Right kidney (tissue), 9 donors: ENCODE measurements at places on chromosomes 1 and 21.

DNA sequence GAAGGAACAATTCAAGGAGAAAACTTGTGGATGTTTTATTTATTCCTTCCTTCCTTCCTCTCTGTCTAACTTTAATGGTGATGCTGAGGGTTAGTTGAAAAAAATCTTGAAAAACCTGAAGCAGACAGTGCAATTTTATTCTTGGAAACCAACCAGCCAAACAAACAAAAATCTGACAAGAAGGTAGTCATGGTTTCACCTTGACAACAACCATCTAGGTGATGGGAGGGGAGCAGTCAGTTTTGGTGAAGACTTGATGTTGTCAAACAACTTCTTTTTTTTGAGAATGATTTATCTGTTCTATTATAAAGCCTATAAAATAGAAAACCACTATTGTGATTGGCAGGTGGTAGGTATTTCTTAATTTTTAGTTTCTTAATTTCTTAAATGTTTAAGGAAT, 92.4 kb upstream of the GPR88 start:
- DNase-seq: no peak

GRCh38 chr21:29074783-29075182, 1.3 kb upstream of the CCT8 start:
- DNase-seq: no peak

DNA sequence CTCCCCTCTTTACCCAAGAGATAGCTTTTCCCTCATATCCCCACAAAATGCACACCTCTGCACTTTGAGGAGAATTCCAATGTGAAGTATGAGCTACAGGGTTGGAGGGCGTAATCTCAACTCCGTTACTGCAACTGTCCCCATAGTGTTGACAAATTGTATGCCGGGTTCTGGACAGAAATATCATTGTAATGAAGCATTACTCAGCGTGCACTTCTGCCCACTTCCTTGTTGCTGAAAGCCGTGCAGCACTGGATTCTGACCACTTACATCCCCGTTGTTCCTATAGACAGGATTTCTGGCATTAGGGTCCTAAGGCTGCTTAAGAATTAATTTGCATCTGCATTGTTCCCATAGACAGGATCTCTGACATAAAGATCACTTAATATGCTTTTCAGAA, 205.6 kb downstream of the RHOU start:
- no peak for DNase-seq

DNA sequence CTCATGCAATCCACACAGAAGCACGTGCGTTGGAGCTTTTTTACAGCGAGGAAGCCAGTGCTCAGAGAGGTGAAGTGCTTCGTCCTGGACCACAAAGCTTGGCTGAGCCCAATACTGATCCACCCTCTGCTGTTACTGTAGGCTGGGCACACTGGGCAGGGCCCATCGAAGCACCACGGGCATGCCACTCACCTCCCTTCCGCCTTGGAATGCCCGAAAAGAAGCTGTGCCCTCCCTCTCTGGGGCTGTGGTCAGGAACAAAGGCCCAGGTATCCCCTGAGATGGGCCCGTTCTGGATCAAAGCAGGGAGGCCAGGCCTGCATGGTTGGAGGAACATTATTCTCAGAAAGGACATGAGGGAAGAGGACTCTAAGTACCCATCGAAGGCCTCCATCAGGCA, 206.7 kb upstream of the C1orf174 start:
- DNase-seq: no peak

DNA sequence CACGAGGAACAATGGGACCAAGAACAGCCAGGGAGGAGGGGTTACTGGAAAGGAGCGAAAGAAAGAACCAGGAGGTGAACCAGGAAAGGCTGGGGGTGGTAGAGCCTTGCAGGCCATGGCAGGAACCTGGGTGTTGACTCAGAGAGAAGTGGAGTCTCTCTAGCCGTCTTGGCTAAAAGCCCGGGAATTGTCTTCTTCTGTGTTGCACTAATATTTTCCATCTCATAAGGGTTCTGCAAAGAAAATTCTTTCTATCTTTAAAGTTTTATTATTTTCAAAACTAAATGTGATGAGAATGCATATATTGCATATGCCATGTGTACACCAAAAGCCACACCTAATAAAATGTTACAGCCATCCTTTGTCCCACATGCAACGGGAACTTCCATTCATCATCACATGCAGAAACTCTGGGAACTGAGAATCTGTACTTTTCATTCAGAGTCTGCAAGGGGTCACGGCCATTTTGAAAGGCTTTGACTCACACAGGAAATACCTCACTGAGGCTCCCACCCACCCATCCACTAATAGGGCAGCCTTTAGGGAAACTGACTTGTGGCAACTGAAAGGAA, 38.0 kb downstream of the ERG start:
- no peak for DNase-seq

GRCh38 chr1:59290193-59290949, 6.5 kb upstream of the FGGY start:
- DNase-seq: no peak

- DNase-seq: no peak
Observed at GRCh38 chr1:21331752-21332478, 41.7 kb upstream of the ECE1 start.

GRCh38 chr1:69483246-69483645, 84.5 kb upstream of the LRRC7 start:
- DNase-seq: no peak

DNA sequence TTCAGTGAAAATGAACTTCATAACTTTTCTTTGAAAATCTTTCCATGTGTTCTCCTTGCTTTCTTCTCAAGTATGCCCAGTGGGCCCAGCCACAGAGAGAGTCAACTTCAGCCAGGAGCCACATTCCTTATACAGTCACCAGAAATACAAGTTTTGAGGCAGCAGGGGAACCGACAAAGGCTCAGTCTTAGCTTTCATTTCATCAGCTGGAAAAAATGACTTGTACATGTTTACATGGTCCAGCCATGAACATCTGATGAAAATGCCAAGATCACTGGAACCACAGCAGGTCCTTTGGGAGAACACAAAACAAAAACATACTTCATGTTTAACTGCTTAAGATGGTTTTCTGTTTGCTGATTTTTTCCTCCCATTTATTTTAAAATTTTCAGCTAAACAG, 72.5 kb downstream of the SYDE2 start:
- no peak for DNase-seq

DNA sequence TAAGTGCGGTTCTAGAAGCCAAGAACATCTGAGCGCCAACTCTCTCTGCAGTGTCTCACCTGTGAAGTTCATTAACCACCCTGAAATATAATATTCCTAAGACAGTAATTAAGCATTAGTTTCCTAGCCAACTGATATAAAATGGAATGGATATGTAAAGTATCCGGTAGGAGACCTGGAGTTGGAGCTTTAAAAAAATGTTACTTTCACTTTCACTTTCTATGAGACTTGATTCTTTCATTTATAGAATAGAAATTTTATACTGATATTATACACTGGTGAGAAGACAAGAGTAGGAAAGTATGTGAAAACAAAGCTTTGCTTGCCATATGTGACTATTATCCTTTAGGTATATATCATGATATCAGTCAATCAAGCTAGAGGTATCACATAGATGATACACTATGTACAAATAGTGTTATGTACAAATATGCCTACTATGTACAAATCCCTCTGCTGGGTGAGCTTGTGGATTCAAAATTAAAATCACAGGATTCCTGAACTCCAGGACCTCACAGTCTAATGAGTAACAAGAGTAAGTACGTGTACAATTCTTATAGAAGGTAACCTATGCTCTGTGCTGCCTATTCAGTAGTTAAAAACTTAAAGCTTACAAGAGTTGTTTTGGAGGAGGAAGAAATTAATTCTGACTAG, 934.2 kb downstream of the TTLL7 start:
- DNase-seq: no peak

DNA sequence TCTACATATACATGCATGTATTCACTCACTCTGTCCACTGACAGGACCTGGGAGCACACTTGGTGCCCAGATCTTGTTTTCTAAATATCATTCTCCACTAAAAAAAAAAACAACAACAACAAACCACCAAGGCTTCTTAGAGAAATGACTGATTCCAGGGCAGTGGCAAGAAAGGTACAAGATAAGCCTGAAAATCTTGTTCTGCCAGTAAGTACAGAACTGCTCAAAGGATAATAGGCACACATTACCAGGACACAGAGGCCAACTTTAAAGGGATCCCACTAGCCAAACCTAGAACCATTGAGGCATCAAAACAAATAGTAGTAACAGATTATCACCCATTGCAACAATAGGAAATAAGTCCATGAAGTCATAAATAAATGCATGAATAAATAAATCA, 10.7 kb downstream of the HSD11B1 start:
- DNase-seq: no peak

- DNase-seq: no peak
Observed at GRCh38 chr1:31749785-31750735, 14.1 kb downstream of the ADGRB2 start.

GRCh38 chr1:183543619-183544204, 46.5 kb downstream of the NCF2 start:
- no peak for DNase-seq

- DNase-seq: no peak
Observed at GRCh38 chr1:219792337-219793021, 135.9 kb downstream of the SLC30A10 start.

GRCh38 chr1:209484429-209484828, 99.1 kb upstream of the CAMK1G start:
- no peak for DNase-seq

- peak; percentile 44 for DNase-seq
Observed at GRCh38 chr1:41488040-41488951, 3.8 kb upstream of the EDN2 start.

- DNase-seq: no peak
Observed at GRCh38 chr21:27799861-27800260, 833.0 kb upstream of the ADAMTS5 start.

DNA sequence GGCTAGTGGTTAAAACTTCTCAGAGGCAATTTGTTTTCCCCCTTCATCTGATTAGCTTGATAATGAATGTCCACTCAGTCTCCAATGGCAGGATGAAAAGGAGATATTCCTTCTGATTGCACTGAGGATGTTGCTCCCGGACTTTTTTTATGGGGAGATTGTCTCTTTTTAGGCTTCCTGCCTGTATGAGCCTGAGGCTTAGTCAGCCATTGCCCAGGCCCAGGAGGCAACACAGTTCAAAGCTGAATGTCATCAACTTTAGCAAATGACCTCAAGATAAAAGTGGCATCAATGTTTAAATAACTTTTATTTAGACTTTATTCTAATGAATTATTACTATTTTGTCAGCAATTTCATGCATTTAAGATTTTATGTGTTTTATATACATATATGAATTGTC, 162.9 kb upstream of the PTBP2 start:
- no peak for DNase-seq

DNA sequence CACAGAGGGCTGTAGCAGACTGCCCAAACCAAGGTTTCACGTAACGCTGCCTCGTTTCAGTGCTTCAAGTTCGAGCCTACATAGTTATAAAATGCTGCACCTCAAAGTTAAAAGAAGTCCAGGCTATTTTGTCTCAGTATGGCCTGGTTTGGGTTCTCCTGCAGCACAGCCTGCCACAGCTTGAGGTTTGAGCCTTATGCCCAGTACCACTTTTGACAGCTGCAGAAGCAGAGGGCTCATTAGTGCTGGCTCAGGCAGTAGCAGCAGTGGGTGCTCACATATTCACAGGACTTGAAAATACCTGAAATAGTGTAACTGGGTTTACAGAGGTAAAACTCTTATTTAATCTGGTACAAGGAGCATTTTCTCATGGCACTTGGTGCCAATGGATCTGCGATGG, 15.3 kb downstream of the SPATA46 start:
- no peak for DNase-seq

DNA sequence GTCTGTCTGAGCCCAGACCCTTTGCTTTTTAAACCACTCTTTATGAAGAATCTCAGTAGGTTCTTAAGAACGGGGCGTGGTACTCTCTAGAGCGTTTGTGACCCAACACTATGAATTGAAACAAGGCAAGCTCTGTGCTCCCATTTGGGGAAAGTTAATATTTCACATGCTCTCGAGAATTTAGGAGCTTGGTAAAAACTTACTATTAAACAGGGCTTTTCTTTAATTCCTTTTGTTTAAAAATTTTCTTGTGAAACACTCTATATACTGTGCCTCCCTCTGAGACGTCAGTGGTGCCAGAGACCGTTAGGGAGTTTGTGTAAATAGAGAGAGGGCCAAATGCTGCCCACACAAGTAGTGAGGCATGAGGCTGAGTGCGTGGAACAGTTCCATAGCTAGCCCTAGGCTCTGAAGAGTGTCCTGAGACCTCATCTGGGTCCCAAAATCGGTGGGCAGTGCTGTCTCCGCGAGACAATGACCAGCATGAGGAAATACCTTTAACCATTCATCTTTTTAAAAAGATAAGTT, 144.7 kb downstream of the ROR1 start:
- no peak for DNase-seq

- DNase-seq: no peak
Observed at GRCh38 chr1:227733309-227733705, 1.8 kb downstream of the JMJD4 start.

- DNase-seq: no peak
Observed at GRCh38 chr1:70071601-70072000, 133.8 kb downstream of the LRRC40 start.

- DNase-seq: no peak
Observed at GRCh38 chr1:203048086-203048485, 21.8 kb downstream of the PPFIA4 start.

DNA sequence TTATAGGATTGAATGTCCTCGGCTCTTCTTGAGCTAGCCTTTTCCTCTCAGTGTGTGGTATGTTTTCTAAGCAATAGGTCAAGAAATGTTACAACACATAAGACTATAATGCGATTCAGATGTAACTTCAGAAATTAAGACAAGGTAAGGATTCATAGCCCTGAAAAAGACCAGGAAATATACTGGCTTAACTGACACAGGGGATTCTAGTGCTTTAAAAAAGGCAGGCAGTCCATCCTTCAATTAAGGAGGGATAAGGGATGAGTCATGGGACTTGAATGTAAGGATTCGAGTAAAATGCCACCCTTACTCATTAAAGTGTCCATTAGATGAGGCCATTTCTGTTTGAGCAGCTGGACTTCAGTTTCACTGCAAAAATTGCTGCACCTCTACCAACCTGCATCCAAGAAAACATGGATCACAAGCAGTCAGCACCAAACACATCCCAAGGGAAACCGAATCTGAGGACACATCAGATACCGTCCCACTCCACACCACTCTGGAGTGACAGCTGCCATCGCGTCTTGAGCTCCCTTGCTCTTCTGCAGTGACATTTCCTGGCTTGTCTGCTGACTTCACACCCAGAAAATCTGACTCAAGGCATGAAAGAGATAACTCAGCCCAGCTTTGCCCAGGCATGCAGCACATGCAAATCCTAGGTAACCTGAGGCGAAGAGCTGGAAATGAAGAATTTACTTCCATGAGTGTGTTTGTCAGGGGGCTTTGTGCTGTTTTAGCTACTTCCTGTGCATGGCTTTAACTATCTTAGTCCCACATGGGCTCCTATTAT, 37.8 kb downstream of the NGF start:
- DNase-seq: no peak

- DNase-seq: no peak
Observed at GRCh38 chr1:193479187-193479586, 292.8 kb upstream of the B3GALT2 start.

GRCh38 chr1:32426489-32427255, 32.4 kb upstream of the BSDC1 start:
- peak; percentile 50 for DNase-seq

DNA sequence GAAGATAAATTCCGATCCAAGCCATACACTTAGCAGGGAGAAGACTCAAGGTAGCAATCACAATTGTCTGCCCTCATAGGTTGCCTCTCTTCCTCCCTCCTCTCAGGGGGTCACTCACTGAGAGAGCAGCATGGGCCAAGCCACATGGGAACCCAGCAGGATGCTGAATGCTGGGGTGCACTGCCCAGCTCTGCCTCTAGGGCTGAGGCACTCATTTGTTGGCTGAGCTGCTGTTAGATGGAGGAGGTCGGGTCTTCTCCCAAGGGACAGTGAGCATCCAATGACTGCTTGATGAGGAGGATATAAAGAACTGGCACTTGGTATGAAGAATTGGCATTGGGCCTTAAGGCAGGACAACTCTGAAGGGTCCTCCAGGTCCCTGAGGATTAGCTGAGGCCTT, 418.8 kb downstream of the SIPA1L2 start:
- no peak for DNase-seq
